NCI-H1092 treated with DMSO at 0.1 percent for 48 hours (cell line): ENCODE measurements at places on chromosomes 2 and 18.
A peak's percentile ranks its signal among the peaks of the same experiment; 100 is the strongest.

DNA sequence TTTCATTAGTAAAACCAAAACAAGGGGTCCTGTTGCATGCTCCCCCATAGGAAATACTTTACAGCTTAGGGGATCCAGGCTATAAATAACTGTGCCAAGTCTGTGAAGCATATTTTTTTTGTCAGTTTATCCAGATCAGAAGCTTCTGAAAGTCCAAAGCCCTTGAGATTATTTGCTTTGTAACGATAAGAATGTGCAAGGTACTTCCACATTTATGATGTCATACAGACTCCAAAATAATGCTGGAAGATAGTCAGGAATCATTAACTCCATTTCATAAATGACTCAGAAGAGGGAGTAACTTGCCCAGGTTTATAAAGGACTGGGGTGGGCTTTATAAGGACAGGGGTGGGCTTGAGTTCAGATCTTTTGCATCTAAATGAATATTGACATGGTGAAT lies 29.3 kb downstream of the RDH14 start:
- DNase-seq: no peak

DNA sequence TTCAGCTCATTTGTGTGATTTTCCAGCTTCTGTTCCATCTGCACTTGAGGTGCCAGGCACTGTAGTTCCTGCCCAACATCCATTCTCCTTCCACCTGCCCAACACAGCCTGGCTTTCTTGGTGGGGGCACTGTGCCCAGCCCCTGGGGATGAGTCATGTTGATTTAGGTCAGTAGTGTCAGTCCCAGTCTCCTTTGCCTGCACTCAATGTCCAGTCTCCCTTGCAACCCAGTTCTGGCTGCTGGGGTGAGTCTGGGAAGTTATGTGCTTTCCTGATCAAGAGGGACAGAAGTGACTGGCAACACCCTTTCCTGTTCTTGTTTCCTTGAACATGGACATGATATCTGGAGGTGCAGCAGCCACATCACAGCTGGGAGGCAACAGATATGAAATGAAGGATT lies 1.5 kb upstream of the ASB18 start:
- DNase-seq: no peak

- no peak for DNase-seq
These were observed 77.9 kb downstream of the LIMS1 start for GRCh38 chr2:108612153-108612513.

GRCh38 chr18:77320971-77321559 lies 71.4 kb downstream of the GALR1 start:
- DNase-seq: peak; percentile 58

DNA sequence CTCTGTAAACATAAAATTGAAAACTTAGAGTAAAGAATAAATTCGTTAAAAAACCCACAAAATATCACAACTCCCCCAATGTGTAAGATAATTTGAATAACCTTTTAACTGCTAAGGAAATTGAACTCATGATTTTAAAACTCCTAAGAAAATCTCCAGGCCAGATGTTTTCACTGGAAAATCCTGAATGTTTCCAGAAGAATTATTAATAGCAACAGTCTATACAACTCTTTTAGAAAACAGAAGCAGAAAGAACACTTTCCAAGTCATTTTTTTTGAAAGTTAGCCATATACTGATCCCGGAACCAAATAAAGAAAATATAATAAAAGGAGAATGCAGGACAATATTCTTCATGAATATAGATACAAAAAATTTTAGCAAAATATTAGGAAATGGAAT lies 165.6 kb downstream of the ACOXL start:
- DNase-seq: no peak

- DNase-seq: peak; percentile 4
These were observed 29.9 kb downstream of the ANO7 start for GRCh38 chr2:241218131-241219029.

- no peak for DNase-seq
These were observed 503.7 kb downstream of the TMEM182 start for GRCh38 chr2:103265521-103265920.

- no peak for DNase-seq
These were observed 73.5 kb downstream of the KCNF1 start for GRCh38 chr2:10985260-10985659.

- peak; percentile 80 for DNase-seq
These were observed 169.4 kb downstream of the SMAD7 start for GRCh38 chr18:48781163-48781987.

DNA sequence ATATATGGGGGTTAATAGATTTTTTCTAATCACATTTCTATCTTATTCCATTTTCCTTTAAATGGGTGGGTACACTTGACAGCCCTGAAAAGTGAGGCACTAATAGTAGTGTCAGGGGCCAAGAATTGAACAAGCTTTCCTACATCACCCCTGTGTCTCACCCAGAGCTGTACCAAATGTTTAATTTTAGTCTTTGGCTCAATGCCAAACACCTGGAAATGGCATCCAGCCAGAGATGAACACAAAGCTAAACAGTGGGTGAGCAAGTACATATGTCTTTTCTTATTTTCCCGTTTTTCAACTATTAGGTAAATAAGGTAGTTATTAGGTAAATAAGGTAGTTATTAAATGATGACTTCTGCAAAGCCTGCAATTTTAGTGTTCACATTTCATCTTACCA lies 276.3 kb upstream of the ERBB4 start:
- DNase-seq: peak; percentile 5

DNA sequence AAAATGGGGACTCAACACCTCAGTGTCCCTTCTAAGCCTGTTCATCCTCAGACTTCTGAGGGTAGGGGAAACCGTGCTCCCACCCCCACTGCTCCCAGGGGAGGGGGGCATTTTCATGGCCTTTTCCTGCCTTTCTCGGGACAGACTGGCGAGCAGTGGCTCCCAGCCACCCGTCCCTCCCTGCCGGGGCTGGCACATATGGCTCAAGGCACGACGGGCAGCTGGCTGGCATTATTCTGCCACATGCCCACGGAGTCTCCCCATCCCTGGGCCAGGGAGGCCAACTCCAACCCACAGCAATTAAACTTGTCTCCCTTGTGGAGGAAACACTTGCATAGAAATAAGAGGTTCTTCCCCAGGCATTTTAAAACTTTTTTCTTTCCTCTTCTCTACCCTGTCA lies 148.5 kb upstream of the CBLN2 start:
- DNase-seq: no peak
